ENCODE measurements at places on chromosomes 11 and 22. TPM values are rescaled to one million over a fixed set of nuclear protein-coding genes. Genes with fewer than 3 reads are reported as not detected.

OR52B2 gene
- not detected for total RNA-seq

NXPE1 gene
- total RNA-seq, result not detected

C11orf87 gene
- total RNA-seq, result not detected

SYCE3 gene
- not detected for total RNA-seq

MISFA gene
- 1.3 TPM for total RNA-seq

CNGA4 gene
- 0.07 TPM for total RNA-seq

FLRT1 gene
- 0.08 TPM for total RNA-seq

UCP3 gene
- total RNA-seq, result 1.1 TPM

OR11H1 gene
- not detected for total RNA-seq

CAT gene
- total RNA-seq, result 38.4 TPM

ANKK1 gene
- not detected for total RNA-seq

IL18 gene
- 87.3 TPM for total RNA-seq

LDHAL6A gene
- not detected for total RNA-seq

SCN3B gene
- total RNA-seq, result 0.13 TPM

LRP4 gene
- 7.3 TPM for total RNA-seq

TMPRSS13 gene
- not detected for total RNA-seq

MRGPRX3 gene
- 0.14 TPM for total RNA-seq

SEC14L6 gene
- not detected for total RNA-seq

OR52N4 gene
- not detected for total RNA-seq

SHANK2 gene
- total RNA-seq, result 7.0 TPM

KCNJ11 gene
- total RNA-seq, result 6.8 TPM

NAALAD2 gene
- not detected for total RNA-seq

SH3BP1 gene
- total RNA-seq, result 1.7 TPM

APOA4 gene
- not detected for total RNA-seq

TYMP gene
- total RNA-seq, result 15.2 TPM

DRICH1 gene
- 0.41 TPM for total RNA-seq

MMP7 gene
- 29.1 TPM for total RNA-seq

MS4A6E gene
- not detected for total RNA-seq

SUSD2 gene
- 84.1 TPM for total RNA-seq

SLC22A9 gene
- total RNA-seq, result not detected

MAPK8IP1 gene
- total RNA-seq, result 6.6 TPM

GGTLC3 gene
- not detected for total RNA-seq

FANCF gene
- 6.8 TPM for total RNA-seq

RASL10A gene
- total RNA-seq, result 0.11 TPM

FAR1 gene
- total RNA-seq, result 73.7 TPM

ZDHHC8 gene
- 38.4 TPM for total RNA-seq

PLA2G3 gene
- not detected for total RNA-seq

PATE2 gene
- total RNA-seq, result not detected

BCO2 gene
- total RNA-seq, result 1.1 TPM

GAL gene
- total RNA-seq, result 12.0 TPM

BDNF gene
- total RNA-seq, result 9.1 TPM

MPZL3 gene
- 0.45 TPM for total RNA-seq

CD248 gene
- not detected for total RNA-seq

TMA7B gene
- total RNA-seq, result not detected

MIAT gene
- 0.15 TPM for total RNA-seq

CCDC116 gene
- 0.06 TPM for total RNA-seq

SLC37A2 gene
- total RNA-seq, result 0.21 TPM

MYRF gene
- total RNA-seq, result 18.9 TPM

LRRC32 gene
- total RNA-seq, result 0.19 TPM

FOSL1 gene
- total RNA-seq, result 101 TPM

SEPTIN5 gene
- 9.8 TPM for total RNA-seq

GAL3ST1 gene
- total RNA-seq, result 11.1 TPM

WDR74 gene
- 80.4 TPM for total RNA-seq

NRXN2 gene
- total RNA-seq, result 0.13 TPM

FADS3 gene
- total RNA-seq, result 91.5 TPM

RFPL1 gene
- total RNA-seq, result not detected

All from A549 treated with dexamethasone at 1 μM for 4 hours (cell line).